ENCODE measurements at places on chromosomes 11 and 22.

- peak; percentile 19 for DNase-seq
Observed at GRCh38 chr11:102920118-102920684, 35.3 kb downstream of the MMP13 start.

GRCh38 chr11:13761716-13762115, 93.2 kb downstream of the FAR1 start:
- DNase-seq, result no peak

GRCh38 chr22:48146426-48146825, 1384.0 kb downstream of the TBC1D22A start:
- DNase-seq, result no peak

GRCh38 chr11:12755510-12756453, 81.6 kb downstream of the TEAD1 start:
- DNase-seq, result no peak

GRCh38 chr11:112811783-112812182, 149.4 kb upstream of the NCAM1 start:
- no peak for DNase-seq

GRCh38 chr22:50140615-50141014, 29.9 kb upstream of the PANX2 start:
- DNase-seq, result no peak

- DNase-seq, result peak; percentile 35
Observed at GRCh38 chr11:834371-835316, 1.9 kb downstream of the CD151 start.

- no peak for DNase-seq
Observed at GRCh38 chr22:34866495-34867131, 199.3 kb upstream of the ISX start.

GRCh38 chr22:43077121-43077877, 11.9 kb downstream of the TTLL1 start:
- no peak for DNase-seq

DNA sequence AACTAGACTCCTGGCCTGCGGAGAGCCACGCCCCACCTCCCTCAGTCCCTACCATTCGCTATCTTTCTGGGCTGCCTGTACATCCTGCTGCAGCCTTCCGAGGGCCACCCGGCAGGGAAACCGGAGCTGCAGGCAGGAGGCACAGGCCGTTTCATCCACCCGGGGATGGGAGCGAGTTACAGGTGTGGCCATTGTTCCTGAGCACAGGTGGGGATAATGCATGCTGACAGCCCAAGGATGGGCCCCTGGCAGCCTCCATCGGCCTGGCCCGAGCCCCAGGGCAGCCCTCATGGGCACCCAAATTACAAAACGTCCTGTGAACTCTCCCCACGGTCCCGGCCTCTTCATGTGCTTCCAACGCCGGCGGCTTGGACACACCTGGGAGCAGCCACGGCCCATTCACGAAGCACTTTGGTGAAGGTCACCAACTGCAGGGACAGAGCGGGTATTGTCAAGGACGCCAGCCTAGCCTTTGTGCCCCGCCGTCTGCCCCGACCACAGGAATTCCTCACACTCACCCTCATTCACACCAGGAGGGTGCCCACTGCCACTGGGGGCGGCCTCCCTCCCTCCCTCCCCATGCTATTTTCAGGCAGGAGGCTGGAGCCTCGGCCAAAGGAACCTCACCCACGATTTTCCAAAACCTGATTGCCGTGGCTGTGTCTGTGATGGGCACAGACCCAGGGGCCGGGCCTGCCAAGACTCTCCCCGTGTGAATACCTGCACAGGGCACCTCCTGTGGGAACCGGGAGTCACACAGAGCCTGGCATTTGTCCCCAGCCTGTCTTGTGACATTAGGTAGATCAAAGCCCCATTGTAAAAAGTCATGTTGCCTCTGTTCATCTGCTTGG, 42.1 kb upstream of the MYEOV start:
- DNase-seq, result no peak

- DNase-seq, result no peak
Observed at GRCh38 chr11:117255966-117256365, 23.5 kb downstream of the RNF214 start.

- DNase-seq, result no peak
Observed at GRCh38 chr11:26960281-26960680, 33.6 kb upstream of the FIBIN start.

DNA sequence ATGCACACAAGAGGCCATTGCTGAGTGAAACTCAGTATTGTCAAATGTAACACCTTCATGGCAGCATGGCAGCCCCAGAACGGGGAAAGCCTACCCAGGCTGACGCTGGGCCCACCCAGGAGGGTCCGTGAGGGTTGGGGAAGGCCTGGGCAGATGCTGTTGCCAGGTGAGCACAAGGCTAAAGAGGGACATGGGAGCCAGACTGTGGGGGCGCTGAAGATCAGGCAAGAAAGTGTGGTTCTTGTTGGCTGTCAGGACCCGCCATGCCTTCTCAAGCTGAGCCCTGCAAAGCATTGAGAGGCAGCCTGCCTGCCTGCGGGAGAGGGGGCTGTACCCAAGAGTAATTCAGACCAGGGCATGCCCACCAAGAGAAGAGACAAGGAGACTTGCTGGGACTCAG, 85.0 kb upstream of the PITPNB start:
- DNase-seq, result no peak

- DNase-seq, result no peak
Observed at GRCh38 chr22:30878516-30879414, 89.8 kb downstream of the MORC2 start.

DNA sequence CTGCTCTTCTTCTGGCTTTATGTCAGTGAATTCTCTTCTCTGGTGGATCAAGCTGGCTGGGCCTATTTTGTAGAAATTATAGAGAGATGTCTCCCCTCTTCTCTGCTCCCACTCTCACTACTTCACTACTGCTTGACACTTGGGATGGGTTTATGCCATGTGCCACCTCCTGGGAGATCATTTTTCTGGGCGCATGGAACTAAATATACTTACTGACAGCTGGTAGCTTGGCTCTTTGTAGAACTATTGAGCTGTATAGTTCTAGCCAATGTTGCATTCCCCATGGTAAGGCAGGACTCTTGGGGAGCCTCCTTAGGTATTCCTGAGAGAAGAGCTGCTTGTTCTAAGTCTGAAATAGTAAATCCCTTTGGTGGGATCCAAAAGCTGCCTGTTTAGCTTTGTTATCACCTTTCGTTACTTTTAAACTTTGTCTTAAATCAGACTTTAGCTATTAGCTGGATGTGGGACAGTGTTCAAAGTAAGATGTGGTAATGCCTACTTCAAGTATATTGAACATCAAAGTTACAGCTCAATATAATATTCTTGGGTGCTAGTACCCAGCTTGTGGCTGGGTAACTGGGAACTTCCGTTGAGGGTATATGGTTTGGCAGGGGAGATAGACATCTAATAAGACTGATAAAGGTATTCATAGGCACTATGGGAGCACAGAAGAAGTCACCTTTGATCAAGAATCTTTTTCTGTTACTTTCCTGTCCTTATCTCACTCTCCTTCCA, 87.5 kb upstream of the RRM1 start:
- DNase-seq, result no peak

GRCh38 chr22:27124351-27124966, 467.1 kb downstream of the MIAT start:
- peak; percentile 16 for DNase-seq

- no peak for DNase-seq
Observed at GRCh38 chr11:4551346-4551979, 6.5 kb downstream of the OR52M1 start.

DNA sequence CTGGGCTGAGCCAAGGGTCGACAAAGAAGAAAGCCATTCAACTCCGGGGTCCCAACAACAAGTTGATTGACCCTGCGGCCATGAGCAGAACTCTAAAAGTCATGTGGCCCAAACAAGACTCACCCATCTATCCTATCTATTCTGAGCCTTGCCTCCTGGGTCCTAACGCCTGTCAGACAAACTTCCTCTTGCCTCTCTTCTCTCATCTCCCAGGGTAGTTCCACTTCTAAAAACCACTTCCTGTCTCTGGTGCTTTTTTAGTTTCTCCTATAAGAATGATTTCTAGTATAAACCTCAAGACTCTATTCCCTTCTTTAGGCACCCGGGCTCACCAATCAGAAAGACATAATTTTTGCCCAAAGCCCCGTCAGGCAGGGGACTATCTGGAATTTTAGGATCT, 530.2 kb downstream of the DLG2 start:
- no peak for DNase-seq

DNA sequence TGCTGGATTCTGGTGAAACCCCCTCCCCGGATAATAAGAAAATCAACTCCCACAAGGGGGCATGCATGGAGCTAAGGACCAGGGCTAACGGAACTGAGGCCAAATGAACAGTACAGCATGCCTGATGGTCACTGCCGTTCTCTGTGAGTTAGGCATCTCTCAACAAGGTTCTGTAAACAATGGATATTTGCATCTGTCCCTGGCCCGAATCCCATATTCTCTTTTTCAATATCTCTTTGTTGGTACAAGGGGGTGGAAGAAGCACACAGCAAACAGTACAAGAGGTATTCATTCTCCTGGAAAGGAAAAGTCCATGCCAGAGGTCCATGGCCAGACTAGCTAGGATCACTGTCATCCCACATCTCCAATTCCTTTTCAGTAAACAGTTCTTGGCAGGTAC, 32.2 kb upstream of the APOA1 start:
- no peak for DNase-seq

- DNase-seq, result no peak
Observed at GRCh38 chr11:36013950-36014897, 70.4 kb downstream of the LDLRAD3 start.

DNA sequence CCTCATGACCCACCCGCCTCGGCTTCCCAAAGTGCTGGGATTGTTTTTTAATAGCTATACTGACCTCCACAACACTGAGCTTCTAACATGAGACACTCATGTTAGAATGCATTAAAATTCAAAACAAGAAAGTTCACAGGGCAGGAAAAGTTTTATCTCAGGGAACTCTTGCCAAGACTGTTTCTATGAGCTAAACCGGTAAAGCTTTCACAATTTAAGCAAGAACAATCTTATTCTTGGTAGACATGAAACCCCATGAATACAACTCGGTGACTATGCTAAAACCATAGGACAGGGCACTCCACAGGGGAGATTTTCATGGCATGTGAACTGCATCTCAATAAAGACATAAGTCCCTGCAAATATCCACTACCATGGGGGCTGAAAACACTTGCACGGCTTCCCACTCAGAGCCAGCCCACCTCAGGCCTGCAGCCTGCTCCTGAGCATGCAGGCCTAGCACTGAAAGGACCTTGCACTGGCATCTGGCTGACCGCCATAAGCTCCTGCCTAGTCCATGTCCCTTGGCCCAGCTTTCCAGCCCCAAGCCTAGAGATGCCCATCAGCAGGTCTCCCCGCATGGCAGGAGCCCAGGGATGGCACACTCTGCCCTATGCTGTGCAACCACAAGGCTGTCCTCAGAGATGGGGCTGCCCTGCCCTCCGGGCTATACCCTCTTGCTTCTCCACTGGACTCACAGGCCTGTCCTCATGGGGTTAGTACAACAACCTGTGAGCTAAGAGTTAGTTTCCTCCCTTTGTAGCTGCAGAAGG, 58.4 kb downstream of the DGCR2 start:
- no peak for DNase-seq

GRCh38 chr11:34830035-34830434, 86.1 kb downstream of the APIP start:
- DNase-seq, result no peak

- no peak for DNase-seq
Observed at GRCh38 chr11:12508151-12508751, 130.9 kb downstream of the PARVA start.

DNA sequence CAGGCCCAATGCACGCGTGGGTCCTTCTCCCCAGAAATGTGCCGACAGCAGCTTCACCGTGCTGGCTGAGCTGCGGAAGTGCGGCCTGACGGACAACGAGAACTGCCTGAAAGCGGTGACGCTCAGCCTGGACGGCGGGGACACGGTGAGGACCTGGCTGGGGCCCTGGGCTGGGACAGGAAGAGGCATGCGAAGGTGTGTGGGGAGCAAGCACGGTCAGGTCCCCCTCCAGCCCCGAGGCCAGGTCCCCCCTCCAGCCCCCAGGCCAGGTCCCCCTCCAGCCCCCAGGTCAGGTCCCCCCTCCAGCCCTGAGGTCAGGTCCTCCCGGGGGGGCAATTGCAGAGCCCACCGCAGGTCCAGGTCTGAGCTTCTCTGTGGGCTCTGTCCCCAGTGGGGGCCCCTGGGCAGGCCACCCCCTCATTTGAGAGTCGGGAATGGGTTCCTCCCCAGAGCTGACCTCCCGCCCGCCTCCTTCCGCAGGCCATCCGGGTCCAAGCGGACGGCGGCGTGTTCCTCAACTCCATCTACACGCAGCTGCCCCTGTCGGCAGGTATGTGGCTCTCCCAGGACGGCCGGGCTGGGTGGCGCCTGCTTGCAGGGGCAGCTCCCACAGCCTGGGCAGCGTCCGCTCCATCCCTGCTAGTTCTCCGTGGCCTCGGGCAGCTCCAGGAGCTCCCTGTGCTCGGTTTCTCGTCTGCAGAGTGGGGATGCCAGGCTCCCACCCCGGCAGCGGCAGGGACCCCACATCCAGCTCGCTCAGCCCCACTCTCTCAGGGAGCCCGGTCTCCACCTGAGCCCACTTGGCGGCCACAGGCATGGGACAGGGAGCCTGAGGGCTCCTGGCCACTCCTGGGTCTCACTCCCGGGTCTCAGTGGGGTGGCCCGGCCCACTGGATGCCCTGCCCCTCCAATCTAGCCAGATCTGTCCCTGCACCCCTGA, 7.9 kb downstream of the MUC5B start:
- no peak for DNase-seq

DNA sequence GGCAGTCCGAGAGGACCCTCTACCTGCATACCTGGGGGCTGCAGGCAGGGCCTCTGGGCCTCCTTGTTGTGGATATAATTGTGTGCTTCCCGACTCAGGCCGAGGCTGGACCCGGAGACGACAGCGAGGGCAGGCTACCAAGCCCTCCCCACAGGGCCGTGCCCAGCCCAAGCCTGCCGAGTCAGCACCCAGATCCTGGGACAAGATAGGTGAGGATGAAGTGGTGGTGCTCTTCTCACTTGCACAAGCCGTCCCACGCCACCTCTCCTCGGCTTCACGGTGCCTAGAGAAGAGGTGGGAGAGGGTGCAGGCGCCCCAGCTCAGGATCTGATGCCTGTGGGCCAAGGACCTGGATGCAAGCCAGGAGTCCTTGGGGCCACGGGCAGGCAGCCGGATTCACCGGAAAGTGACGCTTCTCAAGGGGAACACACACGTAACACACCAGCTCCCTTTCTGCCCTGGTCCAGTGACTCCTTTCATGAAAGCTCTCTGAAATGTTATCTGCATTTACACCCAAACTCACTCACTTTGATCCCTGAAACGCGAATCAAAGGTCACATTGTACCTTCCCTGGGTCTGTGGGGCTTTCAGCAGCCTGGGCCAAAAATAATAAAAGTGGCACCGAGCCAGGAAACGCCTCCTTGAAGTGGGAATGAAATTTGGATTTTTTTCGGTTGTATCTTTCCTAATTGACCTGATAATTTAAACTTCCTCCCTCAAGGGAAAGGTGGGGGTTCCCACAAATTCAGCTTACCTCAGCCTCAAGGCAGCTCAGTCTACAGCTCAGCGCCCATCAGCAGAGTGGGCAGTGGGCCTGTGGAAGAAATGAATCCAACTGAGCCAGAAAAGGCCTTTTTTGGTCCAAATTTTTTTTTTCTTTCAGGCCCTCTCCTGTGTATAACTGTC, 1.1 kb upstream of the GNB1L start:
- peak; percentile 30 for DNase-seq

DNA sequence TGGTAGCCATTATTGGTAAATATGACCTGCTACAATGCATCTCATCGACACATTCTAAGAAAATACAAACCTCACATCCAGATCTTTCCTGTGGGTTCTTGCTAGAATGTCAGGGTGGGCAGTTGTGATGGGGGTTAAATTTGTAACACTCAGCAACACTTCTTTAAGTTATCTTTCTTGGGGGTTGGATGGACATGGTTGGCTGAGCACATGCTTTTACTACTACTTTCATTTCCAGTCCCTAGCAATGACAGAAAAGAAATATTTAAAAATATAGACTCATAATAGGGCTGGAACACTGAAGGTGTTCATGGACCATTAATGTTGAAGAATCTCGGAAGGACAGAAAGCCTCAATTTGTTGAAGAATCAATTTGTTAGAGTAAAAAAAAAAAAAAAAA, 57.6 kb downstream of the APOL3 start:
- DNase-seq, result no peak
